ENCODE measurements at places on chromosomes 3 and 15.

GRCh38 chr3:11818033-11818432 lies 28.7 kb downstream of the TAMM41 start:
- DNase-seq, result no peak

- DNase-seq, result no peak
Measured at GRCh38 chr3:13877911-13878280, 2.0 kb downstream of the WNT7A start.

GRCh38 chr3:13607821-13608597 lies 59.1 kb downstream of the FBLN2 start:
- DNase-seq, result no peak

DNA sequence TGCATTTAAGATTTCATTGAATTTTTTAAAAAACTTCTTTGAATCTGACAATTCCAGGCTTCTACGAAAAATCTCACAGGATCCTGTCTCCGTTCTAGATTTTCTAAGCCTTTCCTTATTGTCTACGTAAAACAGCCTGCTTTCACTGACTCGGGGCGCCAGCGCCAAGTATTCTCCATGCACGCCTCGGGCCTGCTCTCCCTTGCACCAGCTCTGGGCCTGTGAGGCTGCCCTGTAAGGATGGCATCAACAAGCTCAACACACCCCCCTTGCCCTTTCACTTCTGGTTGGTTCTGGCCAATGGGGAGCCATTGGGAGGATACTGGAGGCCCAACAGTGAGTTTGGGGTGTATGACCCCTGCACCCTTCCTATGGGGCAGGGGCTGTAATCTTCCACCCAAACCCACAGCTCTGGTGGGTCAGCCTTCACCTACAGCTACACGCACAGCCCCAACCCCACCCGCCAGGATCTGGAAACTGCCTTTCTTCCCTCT lies 47.8 kb downstream of the SLC41A3 start:
- DNase-seq, result peak; percentile 7

GRCh38 chr3:48507256-48508061 lies 3.5 kb upstream of the SHISA5 start:
- DNase-seq, result no peak

- DNase-seq, result no peak
Measured at GRCh38 chr3:170802164-170803151, 67.5 kb downstream of the RPL22L1 start.

DNA sequence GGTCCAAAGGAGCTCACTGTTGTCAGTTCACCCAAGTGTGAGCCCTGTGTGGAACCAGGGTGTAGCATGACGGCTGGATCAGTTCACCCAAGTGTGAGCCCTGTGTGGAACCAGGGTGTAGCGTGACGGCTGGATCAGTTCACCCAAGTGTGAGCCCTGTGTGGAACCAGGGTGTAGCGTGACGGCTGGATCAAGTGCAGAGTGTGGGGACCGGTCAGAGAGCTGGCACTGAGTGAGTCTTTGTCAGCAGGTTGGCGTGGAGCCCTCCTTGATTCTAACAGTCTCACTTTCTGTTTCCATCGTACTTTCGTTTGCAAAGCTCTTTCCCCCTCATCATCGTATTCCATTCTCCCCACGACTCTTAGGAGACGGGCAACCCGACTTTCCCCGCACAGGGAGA lies 57.9 kb upstream of the DLG1 start:
- no peak for DNase-seq

- no peak for DNase-seq
Measured at GRCh38 chr3:71305231-71306206, 278.0 kb downstream of the FOXP1 start.

- DNase-seq, result peak; percentile 81
Measured at GRCh38 chr3:46935168-46935858, 41.2 kb downstream of the CCDC12 start.
